Myocyte (in vitro differentiated cells): ENCODE measurements at places on chromosomes 1 and 21.

DNA sequence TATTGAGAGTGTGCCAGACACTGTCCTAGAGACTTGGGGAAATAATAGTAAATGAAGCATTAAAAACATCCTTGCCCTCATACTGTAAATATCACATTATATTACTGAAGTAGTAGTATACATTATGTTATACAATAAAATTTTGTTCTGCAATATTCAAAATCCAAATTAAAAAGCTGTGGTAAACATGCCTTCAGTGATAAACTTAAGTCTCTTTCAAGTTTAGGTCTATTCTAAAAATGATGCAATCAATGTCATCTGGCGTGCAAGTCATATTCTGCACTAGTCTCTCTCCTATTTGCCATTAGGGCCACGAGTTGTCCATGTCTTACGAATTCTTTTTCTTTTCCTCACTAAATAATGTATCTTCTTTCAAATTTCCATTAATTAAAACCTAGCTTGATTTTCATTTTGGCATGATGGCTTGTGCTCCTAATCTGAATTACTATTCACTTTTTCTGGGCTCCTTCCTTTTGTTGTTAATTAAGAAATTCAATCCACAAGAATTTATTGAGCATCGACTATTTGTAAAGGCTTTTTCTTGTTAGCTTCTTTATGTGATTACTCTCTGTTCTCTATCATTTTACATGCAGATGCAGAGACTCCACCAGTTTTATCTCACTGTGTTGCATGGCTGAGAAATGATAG lies 130.7 kb downstream of the COQ8A start:
- DNase-seq: no peak

GRCh38 chr21:40686526-40686925 lies 160.4 kb downstream of the DSCAM start:
- no peak for DNase-seq

DNA sequence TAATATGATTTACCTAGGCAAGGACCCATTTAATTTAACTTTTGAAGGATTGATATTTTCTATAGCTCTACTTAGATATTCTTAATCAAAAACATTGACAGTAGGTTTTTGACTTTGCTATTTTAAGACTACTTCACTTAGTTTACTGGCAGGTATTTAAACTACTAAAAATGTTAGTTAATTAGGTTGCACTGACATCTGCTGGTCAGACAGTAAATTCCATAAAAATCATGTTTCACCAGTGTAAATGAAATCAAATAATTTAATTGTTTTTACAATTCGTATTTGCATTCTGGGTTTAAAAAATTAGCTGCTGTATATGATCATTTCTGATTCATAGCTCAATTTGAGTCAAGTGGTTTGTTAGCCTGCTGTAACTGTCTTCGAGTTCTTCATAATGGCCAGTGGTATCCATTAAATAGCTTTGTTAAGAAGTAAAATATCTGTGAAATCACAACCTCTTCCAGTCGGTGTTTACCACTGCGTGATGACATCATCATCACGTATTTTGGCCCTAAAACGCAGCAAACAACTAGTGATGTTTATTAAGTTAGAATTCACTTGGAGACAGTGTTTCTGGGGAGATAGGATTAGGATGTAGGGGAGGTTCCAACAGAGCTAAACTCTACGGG lies 26.2 kb downstream of the EXTL2 start:
- peak; percentile 64 for DNase-seq

DNA sequence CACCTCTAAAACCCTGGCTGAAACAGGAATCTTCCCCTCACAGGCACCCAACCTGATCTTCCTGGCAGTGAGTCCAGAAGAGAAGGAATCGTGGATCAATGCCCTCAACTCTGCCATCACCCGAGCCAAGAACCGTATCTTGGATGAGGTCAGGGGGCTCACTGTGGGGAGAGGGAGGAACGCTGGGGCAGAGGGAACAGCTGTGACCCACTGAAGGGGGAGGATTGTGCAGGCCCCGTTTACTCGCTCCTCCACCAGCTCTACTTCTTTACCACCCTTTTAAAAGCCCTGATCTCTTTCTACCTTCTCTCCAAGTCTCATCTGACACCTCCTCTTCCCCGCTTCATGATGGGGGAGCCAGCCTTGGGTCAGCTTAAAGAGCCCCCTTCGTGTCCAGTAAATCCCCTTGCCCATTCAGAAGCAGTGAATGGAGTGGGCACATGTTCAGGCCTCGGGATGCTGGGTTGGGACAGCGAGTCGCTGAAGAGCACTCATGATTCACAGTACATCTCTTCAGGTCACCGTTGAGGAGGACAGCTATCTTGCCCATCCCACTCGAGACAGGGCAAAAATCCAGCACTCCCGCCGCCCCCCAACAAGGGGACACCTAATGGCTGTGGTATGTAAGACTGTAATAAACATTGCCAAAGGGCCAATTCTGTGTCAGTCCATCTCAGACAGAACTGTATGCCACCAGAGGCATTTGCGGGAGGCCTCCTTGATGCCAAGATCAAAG lies 7.3 kb downstream of the PLEKHO1 start:
- DNase-seq: no peak

GRCh38 chr1:87115317-87115890 lies 201.0 kb downstream of the HS2ST1 start:
- peak; percentile 85 for DNase-seq

- no peak for DNase-seq
Observed at GRCh38 chr1:102954576-102954975, 153.7 kb downstream of the COL11A1 start.

- no peak for DNase-seq
Observed at GRCh38 chr1:248860007-248860406, 1.1 kb upstream of the ZNF692 start.

DNA sequence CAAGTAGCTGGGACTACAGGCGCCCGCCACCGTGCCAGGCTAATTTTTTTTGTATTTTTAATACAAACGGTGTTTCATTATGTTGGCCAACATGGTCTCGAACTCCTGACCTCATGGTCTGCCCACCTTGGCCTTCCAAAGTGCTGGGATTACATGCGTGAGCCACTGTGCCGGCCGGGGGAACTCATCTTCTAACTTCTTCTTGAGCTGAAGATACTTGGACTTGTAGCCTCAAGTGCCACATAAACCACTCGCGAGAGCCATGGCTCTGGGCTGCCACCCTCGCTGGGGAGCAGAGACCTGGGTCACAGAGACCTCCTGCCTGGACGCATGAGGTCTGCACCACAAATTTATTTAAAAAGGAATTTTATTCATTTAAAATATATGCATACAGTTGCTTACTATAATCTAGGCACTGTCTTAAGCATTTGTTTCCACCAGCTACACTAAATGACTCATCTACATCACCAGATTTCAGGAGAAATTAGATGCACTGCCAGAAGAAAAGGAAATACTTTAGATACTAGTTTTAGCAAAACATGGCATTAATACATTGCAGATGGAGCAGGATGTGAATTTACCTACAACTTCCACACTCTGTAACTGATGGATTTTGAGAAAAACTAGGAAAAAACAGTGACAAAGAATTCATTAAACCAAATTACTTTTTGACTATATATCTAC lies 29.9 kb upstream of the PUM1 start:
- peak; percentile 16 for DNase-seq

- DNase-seq: no peak
Observed at GRCh38 chr1:220341126-220341525, 68.9 kb upstream of the RAB3GAP2 start.

GRCh38 chr1:185561629-185562028 lies 172.6 kb upstream of the HMCN1 start:
- DNase-seq: no peak

DNA sequence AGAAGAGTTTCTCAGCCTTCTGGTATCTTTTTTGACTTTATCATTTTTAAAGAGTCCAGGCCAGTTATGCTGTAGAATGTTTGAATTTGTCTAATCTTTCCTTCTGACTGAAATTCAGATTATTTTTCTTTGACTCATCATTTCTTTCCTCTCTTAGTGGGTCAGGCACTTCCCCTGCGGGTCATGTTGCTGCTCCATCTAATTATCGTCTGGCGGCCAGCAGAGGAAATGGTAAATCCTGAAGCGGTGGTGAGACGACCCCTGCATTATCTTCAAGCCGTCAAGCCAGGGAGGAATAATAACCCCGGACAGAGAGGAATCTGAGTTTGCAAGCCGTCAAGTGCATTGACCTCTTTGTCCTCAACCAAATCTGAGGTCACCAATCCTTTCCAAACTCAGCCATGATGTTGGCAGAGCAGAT lies 102.1 kb downstream of the ADSS2 start:
- no peak for DNase-seq

- DNase-seq: peak; percentile 53
Observed at GRCh38 chr1:163528710-163529348, 207.1 kb downstream of the NUF2 start.

GRCh38 chr1:40404670-40405462 lies 31.3 kb downstream of the SMAP2 start:
- DNase-seq: peak; percentile 59

DNA sequence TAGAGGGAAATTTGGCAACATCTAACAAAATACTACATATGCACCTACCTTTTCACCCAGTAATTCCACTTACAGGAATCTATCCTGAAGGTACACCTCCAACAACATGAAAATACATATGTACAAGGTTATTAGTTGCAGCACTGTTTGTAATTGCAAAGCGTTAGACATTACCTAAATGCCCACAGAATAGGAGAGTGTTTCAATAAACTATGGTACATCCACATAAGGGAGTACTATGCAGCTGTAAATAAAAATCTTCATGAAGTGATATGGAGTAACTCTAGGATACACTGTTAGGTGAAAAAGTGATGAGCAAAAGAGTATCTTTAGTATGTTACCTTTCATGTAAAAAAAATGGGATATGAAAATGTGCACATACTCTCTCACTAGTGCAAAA lies 126.1 kb downstream of the ACBD6 start:
- DNase-seq: no peak

GRCh38 chr1:221040691-221041285 lies 161.5 kb downstream of the HLX start:
- DNase-seq: no peak

DNA sequence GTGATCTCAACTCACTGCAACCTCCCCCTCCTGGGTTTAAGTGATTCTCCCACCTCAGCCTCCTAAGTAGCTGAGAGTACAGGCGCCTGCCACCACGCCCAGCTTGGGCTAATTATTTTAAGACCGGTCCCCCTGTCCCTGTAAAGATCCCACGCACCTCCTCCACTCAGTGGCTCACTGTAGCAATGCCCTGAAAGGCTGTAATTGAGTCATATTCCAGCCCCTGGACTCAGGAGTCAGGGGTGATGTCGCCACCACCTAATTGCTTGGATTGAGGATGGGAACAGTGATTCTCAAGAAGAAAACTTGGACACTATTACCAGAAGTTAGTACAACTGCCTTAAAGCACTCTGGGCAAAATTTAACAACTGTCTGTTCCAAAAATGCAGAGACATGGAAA lies 3.1 kb upstream of the EDARADD start:
- no peak for DNase-seq

DNA sequence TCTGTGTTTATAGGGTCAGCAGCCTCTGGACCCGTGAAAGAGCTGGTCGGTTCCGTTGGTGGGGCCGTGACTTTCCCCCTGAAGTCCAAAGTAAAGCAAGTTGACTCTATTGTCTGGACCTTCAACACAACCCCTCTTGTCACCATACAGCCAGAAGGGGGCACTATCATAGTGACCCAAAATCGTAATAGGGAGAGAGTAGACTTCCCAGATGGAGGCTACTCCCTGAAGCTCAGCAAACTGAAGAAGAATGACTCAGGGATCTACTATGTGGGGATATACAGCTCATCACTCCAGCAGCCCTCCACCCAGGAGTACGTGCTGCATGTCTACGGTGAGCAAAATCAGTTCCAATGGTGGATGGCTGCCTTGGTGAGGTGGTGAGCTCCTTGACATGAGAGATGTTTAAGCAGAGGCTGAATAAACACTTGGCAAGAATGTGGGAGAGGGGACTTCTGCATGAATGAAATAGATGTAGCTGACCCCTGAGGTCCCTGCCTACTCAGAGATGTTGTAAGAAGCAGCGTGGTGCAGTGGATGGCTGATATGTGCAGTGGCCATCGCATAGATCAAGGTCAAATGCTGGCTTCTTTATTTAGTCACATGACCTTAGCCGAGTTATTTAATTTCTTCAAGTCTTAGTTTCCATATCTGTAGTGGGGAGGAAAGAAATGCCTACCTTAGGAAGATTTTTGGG lies 9.3 kb downstream of the SLAMF7 start:
- DNase-seq: no peak

DNA sequence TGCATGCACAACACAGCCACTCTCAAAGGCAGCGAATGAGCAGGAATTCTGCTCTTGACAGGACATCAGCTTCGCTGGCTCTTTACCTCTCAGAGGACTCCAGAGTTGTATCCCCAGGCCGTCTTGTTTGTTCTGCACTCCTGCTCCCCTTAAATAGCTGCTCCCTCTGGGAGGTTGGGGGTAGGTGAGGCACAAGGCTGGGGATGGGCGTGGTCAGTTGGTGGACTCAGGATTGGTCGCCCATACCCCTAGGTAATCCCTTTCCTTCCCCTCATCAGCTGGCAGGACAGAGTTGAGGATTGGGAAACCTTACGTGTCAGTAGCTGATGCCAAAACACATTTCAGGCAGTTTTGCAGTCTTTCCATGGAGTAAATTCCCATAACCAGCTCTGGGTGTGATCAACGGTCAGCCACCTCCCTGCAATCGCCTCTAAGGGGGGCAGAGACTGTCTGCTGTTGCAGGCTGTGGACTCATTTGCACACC lies at the start of gene PLA2G2A:
TSS of gene PLA2G2A (minus strand) at position 125 of the 484 bp plus-strand sequence. CDS start 845 bp downstream, outside the sequence.
- no peak for DNase-seq

GRCh38 chr1:201427963-201428362 lies 6.4 kb upstream of the TNNI1 start:
- DNase-seq: peak; percentile 38

- no peak for DNase-seq
Observed at GRCh38 chr1:46003315-46003714, 129.1 kb downstream of the PIK3R3 start.

DNA sequence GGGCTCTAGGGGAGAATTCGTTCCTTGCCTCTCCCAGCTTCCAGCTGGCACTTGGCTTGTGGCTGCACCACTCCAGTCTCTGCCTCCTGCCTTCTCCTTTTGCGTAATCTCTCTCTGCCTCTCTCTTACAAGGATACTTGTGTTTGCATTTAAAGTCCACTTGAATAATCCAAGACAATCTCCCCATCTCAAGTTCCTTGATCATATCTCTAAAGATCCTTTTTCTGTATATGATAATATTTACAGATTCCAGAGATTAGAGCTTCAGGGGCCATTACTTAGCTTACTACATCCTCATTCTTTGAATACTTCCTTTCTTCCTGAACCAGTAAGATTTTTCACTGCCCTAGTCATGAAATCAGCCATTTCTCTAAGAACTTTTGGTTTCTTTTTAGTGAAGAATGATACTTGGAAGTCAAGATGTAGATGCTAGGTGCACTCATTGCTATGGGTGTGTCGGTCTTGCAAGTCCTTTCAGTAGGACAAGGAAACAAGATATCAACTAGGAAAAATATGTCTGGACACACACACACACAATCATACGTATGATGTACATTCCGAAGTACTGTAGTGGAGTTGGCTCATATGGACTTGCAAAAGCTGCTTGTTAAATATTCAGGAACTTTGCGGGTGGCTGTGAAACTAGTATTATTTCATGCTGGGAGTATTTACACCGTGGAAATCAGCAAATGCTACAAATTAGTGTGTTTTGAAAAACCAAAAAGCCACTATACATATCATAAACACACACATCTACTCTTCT lies 20.8 kb upstream of the RLF start:
- no peak for DNase-seq

GRCh38 chr1:201074018-201074417 lies 38.2 kb downstream of the CACNA1S start:
- DNase-seq: no peak
